Stimulated activated CD4-positive, alpha-beta T cell treated with anti-CD3 and anti-CD28 coated beads, Interleukin-12 subunit alpha, Interleukin-12 subunit beta, amount 100 ng/mL, for 4 hours (primary cell): ENCODE measurements at places on chromosomes 16 and 17.

DNA sequence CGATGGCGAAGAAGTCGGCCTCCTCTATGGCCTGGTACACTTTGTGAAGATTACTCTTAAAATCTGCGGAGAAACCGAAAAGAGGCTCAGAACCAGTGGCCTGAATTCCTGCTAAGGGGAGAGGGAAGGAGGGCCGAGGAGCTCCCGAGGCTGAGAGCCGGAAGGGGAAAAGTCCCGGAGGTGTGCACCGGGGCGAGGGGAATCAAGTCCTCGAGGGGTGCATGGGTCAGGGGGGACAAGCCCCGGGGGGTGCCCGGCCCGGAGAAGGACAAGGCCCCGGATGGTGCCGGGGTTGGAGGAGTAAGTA, 495 bp downstream of the PARN start:
- DNase-seq: no peak

DNA sequence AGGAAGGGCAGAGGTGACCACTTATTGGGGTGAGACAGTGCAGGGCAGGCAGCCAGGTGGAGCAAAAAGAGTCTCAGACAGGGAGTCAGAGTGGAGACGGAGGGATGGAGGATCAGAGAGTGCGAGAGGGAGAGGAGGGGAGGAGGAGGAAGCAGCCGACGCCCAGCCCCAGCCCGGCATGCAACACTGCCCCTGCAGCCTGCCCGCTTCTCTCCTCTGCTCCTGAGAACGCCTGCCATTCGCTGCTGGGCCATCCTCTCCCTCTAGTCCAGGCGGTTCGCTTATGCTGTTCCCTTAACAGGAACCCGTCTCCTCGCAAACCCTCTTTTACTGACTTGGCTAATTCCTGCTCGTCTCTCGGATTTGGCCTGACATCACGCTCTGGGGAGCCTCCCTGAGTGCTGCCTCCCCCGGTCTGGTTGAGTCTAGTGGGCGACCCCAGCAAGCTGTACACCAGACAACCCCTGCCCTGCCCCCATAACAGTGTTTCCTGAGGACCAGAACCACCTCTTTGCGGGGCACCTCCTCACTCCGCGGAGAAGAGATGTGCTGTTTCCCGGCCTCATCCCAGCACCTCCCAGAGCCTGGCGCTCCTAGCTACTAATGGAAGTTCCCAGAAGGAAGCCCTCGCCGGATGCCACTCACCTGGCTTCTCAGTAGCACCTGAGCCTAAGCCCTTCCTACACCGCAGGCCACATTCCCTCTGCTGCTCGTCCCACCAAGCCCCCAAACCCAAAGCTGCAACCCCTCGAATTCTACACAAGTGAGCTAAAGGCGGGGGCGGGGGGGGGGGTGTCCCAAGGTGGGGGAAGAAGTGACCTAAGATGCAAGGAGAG, 61.2 kb upstream of the CCL1 start:
- no peak for DNase-seq

DNA sequence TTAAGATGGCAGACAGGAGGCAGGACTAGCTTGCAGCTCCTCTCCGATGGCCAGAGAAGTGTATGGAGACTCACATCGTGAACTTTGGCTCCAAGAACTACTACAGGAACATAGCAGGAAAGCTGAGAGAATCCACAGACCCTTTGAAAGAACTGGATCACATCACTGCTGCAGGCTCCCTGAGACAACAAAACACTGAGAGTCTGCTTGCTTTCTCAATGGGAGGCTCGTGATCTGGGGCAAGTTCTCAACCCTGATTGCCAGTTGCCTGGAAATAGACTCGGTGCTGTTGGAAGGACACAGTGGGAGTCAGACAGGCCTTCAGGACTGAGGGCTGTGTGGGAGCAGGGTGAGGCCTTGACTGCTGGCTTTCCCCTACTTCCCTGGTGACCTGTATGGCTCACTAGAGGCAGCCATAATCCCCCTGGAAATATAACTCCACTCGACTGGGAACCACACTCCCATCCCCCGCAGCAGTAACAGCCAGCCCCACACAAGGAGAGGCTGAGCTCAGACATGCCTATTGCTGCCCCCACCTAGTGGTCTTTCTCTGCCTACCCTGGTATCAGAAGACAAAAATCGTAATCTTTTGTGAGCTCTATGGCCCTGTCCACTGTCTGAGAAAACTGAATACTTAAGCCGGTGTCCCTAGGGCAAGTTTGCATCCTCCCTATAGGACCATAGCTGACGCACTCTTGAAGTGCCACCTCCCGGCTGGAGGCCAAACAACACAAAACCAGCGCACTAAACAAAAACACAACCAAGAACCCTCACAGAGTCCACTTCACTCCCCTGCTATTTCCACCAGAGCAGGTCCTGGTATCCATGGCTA, 238.4 kb downstream of the CEP112 start:
- no peak for DNase-seq

GRCh38 chr17:49343273-49343672, 18.8 kb downstream of the ZNF652 start:
- no peak for DNase-seq

- no peak for DNase-seq
Measured at GRCh38 chr16:65121870-65122723, at the start of gene CDH11. TSS of gene CDH11 (minus strand) at chr16:65122063. CDS start at chr16:65004869, 117,194 bp downstream.

- no peak for DNase-seq
Measured at GRCh38 chr16:83721676-83722075, 86.1 kb upstream of the HSBP1 start.

DNA sequence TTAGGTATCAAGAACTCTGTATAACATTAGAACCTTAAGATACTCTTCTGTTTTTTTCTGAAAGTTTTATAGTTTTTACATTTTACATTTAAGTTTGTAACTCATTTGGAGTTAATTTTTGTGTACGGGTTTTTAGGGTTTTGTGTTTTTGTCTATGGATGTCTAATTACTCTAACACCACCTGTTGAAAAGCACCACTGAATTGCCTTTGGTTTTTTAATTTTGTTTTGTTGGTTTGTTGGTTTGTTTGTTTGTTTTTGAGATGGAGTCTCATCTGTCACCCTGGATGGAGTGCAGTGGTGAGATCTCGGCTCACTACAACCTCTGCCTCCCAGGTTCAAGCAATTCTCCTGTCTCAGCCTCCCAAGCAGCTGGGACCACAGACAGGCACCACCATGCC, 29.8 kb upstream of the ZNF629 start:
- no peak for DNase-seq

DNA sequence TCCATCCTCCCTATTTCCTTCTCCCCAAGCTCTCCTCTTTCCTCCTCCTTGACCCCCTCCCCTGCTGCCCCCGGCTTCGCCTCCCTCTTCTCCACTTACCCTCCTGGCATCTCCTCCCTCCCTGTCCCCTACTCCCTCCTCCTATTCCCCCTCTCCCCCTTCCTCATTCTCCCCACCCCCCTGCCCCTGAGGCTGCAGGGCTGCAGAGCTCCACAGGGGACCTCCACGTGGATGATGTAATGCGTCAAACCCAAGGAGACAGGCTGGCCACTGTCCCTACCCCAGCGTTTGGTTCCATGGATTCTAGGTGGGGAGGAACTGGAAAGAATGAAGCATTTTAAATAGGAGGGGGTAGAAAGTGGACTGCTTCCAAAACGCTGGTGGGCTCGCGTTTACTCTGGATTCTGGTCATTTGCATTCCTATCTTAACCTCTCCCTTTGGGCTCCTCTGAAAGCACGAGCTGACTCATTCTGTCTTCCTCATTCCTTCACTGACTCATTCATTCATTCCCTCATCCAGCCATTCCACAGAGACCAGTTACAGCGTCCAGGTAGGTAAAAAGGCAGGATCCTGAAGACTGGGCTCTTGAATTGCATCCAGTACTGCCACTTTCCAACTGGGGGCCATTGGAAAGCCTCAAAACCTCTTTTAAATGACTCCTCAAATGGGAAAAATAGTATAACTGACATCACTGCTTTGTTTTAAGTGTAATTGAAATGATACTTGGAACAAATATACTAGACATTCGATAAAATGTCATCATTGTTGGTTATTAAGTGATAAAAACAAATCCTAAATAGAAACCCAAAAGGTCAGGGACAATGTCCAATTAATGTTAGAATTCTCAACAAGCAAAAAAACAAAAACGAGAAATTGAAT, 943 bp upstream of the COTL1 start:
- no peak for DNase-seq

- DNase-seq: no peak
Measured at GRCh38 chr17:57913575-57914272, 41.5 kb downstream of the CUEDC1 start.

- no peak for DNase-seq
Measured at GRCh38 chr16:7363422-7364417, 31.1 kb downstream of the RBFOX1 start.

DNA sequence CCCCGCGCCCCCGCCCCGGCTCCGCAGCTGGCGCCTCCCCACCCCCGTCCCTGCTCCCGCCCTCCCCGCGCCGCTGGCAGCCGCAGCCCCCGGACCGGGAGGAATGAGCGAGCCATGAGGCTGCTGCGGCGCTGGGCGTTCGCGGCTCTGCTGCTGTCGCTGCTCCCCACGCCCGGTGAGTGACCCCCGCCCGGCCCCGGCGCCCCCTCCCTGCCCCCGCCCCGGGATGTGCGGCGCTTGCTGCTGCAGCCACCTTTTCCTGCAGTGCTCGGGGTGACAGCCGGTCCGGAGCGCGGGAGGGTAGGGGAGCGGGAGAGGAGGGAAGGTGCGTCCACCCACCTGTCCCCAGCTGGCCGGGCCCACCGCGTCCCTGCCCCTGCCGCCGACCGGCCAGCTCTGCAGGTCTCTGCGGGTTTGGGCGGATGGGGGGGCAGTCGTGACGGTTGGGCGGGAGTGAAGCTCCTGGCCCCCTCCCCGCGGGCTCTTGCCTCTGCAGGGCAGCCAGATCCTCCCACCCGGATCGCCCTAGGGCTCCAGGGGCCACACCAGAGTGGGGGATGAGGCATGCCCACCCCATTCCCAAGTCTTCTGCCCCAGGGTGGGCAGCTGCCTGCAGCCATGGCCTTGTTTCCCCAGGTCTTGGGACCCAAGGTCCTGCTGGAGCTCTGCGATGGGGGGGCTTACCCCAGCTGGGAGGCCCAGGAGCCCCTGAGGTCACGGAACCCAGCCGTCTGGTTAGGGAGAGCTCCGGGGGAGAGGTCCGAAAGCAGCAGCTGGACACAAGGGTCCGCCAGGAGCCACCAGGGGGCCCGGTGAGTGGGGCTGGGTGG, 513 bp downstream of the ADAM11 start:
- DNase-seq: no peak

DNA sequence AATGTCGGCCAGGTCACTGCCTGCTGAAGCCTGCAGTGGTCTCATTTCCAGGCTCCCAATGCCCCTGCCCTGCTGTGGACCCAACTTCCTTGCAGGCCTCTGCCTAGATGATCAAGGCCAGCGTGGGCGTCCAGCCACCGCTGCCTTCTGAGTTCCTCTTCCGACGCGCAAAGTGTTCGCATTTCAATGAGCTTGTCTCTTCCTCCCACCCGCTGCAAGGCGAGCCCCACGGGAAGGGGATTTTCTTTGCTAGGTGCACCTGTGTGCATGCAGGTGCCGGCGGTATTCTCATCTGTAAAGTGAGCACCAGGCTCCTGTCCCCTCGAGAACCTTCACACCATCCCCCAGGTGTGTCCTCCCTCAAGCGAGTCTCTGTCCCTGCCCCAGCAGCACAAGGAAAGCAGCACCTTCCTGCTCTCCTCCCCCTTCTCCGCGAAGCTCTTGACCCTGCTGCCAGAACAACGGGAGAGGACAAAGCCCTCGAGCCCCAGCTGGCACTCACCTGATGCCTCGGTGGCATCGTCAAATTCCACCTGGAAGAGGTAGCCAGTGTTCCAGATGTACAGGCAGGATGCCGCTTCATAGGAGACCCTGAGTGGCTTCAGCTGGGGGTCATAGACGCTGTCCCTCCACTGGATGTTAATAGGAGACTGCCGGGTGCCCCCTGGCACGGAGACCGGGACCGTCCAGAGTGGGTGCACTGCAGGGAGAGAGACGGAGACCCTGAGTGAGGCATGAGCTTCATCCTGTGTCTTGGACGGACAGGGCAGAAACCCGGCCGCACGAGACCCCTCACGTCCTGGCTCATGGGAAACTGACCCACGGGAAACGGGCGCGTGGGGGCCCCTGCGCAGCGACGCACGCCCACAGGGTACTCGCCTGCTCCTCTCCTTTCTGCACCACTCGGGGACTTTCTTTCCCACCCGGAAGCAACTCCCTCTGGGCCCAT, 9.8 kb downstream of the CA5A start:
- peak; percentile 30 for DNase-seq

GRCh38 chr17:77768248-77768852, 190.2 kb upstream of the TNRC6C start:
- no peak for DNase-seq

DNA sequence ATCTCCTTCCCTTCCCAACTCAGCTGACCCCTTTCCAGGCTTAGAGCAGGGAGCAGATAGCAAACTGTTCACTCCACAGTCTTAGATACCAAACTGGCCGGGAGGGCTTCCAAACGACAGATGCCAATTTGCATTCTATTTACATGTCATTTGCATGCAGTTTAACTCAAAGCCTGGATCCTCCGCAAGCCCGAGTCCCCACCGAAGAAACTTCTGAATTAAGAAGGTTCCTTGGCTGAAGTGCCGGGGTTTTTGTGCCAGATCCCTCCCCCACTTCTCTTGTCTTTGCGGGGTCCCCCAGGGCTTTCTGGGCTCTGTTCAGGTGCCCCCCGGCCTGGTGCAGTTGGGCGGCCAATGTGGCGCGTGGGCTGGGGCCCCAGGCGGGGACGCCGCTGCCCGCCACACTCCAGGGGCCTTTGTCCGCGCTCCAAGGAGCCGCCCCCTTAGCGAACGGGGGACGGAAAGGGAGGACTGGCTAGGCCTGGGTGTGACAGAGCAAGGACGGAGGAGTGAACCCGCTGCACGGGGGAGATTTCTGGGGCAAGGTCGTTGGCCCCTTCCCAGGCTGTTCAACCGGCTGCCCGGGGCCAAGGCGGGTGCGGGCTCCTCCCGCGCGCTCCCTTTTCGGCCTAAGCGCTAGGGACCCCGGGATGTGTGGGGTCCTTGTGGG, 1.2 kb downstream of the GPRC5B start:
- peak; percentile 6 for DNase-seq

DNA sequence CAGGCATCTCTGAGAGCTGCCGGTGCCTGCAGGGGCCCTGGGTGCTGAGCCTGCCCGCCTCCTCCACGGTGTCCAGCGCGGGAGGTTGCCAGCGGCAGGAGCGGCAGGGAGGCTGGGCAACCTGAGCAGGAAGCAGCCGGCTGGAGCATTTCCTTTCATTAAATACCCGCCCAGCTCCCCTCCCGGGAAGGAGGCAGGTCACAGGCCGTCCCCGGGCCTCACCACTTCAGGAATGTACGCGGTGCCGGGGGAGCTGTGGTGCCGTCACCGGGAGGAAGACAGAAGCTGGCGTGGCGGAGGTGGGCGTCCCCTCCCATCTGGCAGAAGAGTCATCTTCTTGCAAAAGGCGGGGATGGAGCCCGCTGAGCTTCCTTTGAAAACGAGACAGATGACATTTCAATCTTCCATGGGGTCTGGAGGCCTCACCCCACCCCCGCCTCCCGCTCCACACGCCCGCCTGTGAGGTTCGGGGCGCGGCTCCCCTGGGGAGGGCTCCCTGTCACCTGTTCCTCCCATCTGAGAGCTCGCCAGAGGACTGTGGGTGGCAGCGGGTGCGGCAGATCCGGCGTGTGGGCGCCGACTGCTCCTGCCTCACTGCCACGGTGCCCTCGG, 16.0 kb downstream of the SOX8 start:
- DNase-seq: peak; percentile 56

DNA sequence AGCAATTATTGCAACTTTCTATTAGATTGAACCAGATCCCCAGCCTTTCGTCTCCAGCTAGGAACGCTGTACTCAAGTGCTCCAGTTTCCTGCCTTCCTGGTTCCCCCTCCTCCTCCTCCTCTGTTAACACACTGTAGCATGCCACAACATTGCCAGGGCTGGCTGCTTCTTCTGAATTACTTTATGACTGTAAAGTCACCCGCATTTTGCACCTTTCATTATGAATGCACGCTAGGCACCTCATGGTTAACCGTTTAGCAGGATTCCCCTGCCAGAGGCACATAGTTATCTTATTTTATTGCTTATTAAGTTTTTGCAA, 4.5 kb downstream of the ZNF423 start:
- no peak for DNase-seq
